Ureter (tissue), 1 donor: ENCODE measurements at places on chromosomes 12 and 14. TPM values are rescaled to one million over a fixed set of nuclear protein-coding genes. Genes with fewer than 3 reads are reported as not detected.
A peak's percentile ranks its signal among the peaks of the same experiment; 100 is the strongest.

- DNase-seq = no peak
Observed at GRCh38 chr14:89279649-89280232, 137.3 kb downstream of the FOXN3 start.

DNA sequence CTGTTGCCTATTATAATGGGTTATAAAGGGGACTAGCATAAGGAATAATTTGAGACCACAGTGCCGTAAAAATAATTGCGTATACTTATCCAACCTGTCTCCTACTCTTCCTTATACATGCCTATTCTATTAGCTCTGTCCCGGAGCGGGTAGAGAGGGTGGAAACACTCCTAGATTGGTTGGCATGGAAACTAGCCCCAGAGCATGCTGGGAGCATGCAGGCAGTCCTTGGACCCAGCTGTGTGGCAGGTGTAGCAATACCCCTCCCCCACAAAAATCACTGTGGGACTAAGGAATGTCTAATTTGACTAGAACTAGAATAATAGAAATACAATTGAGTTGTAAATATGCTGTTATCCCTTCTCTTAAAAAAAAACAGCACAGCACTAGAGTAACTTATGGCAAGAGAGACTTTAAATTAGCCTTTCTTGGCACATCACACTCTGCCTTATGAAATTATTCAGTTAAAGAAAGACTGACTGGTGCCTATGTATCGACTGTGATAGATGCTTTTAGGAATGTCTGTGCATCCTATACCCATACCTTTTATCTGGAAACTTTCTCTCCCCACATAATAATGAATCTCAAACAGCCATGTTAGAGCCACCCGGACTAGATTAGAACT lies 244.0 kb upstream of the DAAM1 start:
- DNase-seq = no peak

DNA sequence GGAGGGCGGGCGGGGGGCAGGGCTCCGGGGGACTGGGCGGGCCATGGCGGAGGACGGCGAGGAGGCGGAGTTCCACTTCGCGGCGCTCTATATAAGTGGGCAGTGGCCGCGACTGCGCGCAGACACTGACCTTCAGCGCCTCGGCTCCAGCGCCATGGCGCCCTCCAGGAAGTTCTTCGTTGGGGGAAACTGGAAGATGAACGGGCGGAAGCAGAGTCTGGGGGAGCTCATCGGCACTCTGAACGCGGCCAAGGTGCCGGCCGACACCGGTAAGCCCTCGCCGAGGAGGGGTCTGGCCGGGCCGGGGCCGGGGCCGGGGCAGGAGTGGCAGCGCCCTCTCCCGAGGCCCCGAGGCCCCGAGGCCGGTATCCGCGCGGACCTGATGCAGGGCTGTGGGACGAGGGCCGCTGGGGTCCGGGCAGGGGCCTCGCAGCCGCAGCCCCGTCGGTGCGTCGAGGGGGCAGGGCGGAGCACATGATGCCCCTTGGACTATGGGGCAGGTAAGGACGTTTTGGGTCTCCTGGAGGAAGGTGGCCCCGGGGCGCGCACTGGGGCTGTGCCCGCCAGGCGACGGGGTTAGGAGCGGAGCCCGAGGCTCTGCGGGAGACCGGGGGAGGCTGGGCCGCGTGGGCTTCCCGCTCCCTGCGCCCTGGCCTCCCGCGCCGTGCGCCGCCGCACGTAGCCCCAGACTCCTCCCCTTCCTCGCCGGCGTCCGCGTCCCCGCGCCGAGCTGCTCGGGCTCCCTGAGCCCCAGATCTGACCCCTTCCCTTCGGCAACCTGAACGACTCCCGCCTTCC lies at the start of gene TPI1:
TSS of gene TPI1 (plus strand) at position 119 of the 798 bp plus-strand sequence. CDS start at position 155, 36 bp downstream.
- DNase-seq = peak; percentile 92

DNA sequence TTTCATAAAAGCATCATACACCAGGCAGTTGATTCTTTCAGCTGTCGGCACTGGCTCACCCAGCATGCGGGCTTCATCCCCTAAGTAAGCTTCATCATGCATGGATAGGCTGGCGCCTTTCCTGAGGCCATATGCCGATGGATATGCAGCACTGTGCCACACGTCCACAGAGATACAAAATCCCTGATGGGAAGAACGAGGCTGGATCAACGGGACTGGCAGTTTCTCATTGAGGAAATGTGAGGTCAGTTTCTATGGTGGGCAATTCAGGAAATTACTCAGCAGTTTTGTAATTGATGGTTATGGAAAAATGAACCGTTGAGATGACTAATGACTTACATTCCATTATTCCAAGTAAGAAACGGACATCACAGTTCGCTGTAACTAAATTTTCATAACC lies 453.8 kb downstream of the TMEM121 start:
- DNase-seq = no peak

DNA sequence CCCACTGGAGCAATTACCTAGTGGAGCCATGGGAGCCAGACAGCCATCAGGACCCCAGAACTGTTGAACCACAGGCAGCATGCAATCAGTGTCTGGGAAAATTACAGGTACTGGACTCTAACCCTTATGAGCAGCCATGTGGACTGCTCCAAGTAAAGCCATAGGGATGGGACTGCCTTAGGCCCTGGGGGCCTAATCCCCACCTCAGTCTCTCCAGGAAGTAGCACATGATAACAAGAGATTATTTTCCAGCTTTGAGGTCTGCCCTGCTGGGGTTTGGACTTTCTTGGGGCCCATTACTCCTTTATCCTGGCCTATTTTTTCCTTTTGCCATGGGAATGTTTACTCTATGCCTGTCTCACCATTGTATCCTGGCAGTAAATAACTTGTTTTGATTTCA lies 226.8 kb downstream of the AEBP2 start:
- DNase-seq = no peak

DNA sequence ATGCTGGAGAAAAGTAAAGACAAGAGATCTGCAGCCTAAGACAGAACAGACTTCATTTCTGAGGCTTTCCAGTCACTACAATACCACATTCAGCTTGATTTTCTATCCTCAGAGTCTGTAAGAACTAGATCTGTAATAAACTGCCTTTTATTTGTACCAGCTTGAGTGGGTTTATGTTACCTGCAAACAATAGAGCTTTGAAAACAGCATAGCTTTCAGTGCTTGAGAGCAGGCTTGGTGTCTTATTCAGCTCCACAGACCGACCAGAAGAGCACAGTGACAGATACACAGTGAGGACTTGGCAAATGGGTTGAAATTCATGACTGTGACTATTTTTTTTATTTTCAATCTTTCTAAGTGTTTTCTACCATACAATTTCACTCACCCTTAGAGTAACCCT lies 207.8 kb upstream of the OTX2 start:
- DNase-seq = no peak

DNA sequence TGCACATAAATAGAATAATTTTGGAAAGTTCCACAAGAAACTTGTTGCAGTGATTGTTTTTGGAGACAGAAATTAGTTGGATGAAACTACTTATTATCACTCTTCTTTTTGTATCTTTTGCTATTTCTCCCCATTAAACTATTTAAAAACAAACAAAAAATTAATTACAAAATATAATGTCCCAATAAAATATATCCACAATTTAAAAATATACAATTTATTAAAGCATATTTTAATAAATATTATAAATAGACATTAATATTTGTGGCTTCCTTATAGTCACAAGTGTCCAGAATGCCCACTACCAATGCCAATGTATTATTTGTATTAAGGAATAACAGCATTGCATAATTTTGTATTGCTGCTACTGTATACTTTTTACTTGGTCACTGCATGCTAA lies 52.5 kb upstream of the GCH1 start:
- no peak for DNase-seq

- peak; percentile 55 for DNase-seq
Observed at GRCh38 chr14:90758959-90759358, 57.3 kb downstream of the TTC7B start.

- no peak for DNase-seq
Observed at GRCh38 chr12:21330682-21331253, 3.9 kb downstream of the SLCO1A2 start.

DNA sequence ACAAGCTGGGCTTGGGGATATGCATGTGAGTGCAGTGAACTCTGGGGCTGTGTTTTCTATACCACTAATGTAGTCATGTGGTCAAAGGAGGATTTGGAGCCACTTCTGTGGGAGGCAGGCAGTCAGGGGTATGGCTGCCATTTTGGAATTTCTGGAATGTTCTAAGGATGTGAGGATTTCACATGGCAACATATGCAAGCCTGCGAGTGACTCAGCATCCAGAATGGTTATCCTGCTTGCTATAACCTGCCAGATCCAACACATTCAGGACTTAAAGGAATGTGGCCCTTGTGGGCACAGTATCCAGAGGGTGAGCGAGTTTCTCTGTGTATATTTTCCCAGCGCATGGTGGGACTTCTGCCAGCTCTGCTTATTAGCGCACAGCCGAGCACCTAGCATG lies 249.2 kb upstream of the PWP1 start:
- DNase-seq = no peak

DNA sequence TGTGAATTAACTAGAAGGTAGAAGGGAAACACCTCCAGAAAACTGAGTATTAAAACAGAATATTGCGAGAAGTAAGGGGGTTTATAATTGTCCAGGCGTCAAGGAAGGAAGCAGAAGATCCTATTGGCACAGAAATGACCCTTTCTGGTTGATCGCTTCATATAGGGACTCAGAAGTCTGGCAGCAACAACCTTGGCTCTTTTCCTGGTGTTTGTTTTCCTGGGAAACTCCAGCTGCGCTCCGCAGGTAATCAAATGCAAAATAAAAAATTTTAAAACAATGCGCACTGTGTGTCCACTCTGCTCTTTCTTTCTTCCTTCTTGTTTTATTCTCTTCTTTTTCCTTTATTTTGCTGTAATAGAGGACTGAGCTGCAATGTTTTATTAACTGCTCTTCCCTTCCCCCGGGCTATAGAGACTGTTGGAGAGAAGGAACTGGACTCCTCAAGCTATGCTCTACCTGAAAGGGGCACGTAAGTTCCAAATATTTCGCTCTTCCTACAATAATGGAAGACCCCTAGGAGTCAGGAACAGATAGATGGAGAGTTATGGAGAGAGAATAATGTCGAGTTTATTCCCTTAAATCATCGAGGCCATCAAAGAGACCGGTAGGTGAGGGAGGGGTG lies 737 bp downstream of the SPX start:
- DNase-seq = no peak

DNA sequence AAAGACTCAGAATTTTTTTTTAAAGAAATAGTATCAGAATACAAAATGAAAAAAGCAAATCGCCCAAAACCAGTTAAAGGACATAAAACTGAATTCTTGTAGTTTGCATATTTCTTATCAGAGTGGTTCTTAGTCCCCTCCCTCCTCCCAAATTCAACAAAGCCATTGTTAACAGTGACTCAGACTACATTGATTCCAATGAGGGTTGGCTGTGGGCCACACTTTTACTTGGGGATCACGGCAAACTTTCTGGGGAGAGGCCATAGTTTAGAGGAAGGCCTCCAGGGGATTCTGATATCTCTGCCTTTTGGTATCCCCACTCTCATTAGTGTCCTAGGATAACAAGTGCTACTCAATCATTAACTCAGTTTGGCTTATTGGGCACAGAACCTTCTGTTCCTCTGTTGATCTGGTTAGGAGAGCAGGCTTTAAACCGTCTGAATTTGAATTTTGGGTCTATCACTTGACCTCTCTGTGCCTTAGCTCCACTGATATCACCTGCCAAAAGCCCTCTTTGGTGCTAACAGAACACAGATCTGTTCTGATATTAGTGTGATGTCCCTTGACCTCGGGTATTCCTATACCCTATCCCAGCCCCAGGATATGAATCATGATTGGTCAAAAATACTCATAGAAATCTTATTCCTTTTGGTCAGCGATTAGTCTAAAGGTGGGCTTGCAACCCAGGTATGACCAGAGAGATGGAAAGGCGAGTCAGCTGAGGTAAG lies 45.2 kb upstream of the APPL2 start:
- no peak for DNase-seq

DNA sequence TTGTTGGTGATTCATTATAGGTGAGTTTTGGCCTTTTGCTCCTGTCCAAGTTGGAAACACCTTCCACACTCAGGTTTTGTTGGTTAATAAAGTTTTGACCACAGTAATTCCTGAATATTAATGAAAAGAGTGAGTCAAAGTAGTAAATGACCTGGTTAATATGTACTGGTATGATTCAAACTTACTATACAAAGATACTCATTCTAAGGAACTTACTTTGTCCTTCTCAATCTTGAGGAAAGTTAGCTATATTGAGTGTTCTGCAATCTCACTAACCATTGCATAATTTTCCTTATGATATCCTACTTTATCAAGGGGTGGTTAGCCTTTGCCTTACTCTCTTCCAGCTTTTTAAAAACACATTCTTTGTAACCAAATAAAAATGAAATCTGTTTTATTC lies 20.9 kb upstream of the HECTD1 start:
- no peak for DNase-seq

DNA sequence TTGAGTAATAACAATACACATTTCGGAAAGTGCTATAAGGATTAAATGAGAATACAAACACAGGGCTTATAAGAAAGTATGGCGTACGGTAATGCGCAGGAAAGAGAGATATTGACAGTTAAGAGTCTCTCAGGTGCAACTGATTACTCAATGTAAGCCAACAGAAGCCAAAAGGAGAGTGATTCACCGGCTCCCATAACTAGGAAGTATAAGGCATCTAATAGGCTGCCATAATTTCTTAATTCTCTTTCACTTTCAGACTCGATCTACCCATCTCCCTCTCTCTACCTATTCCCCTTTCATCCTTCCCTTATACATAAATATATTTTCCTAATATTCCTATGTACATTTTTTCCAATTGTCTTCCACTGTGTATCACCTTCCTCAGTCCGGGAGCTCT lies 90.0 kb downstream of the MDGA2 start:
- DNase-seq = no peak

- no peak for DNase-seq
Observed at GRCh38 chr12:39074063-39074462, 168.7 kb upstream of the CPNE8 start.

GRCh38 chr14:54867011-54867410 lies 35.6 kb downstream of the GCH1 start:
- DNase-seq = no peak

- DNase-seq = no peak
Observed at GRCh38 chr12:64743206-64743605, 16.0 kb downstream of the GNS start.

GRCh38 chr14:68427550-68427890 lies 365.3 kb downstream of the ZFP36L1 start:
- DNase-seq = no peak

Gene PNP
- 23.8 TPM for total RNA-seq

Gene MMP17
- 2.0 TPM for total RNA-seq

Gene AVPR1A
- 17.2 TPM for total RNA-seq

Gene KLC1
- total RNA-seq = 179 TPM

Gene LRP1-AS
- not detected for total RNA-seq

Gene CLEC4A
- 2.1 TPM for total RNA-seq

Gene CMA1
- 2.2 TPM for total RNA-seq

Gene C12orf56
- total RNA-seq = not detected

Gene OLR1
- total RNA-seq = 3.4 TPM

Gene KRT82
- total RNA-seq = not detected
